ENCODE measurements at places on chromosomes 4 and X.

GRCh38 chr4:139416073-139416673 is 37.7 kb upstream of the RAB33B start:
- no peak for DNase-seq

DNA sequence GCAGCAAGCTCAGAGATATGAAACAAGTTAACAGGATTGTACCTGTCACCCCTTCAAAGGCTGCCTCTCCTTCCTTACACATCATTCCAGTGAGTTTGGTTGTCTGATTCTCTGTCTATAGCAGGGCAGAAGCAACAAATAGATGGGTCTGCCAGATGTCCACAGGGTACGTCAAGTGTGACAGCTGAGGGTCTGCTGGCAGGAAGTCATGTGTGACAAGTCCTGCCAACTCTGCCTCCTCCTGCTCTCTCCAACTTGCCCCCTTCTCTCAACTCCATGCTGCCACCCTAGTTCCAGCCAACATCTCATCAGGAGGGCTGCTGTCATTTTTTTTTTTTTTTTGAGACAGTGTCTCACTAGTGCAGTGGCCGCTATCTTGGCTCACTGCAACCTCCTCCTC is 109.2 kb downstream of the NSUN7 start:
- no peak for DNase-seq

GRCh38 chr4:152992027-152992426 is 55.9 kb downstream of the FHDC1 start:
- DNase-seq, result no peak

- no peak for DNase-seq
Measured at GRCh38 chr4:5467111-5467510, 241.2 kb downstream of the EVC2 start.

- DNase-seq, result no peak
Measured at GRCh38 chr4:111323496-111323895, 700.6 kb upstream of the PITX2 start.

- no peak for DNase-seq
Measured at GRCh38 chrX:101749436-101749835, 89.8 kb upstream of the ARMCX2 start.

- no peak for DNase-seq
Measured at GRCh38 chr4:153261461-153261860, 57.2 kb downstream of the TRIM2 start.

DNA sequence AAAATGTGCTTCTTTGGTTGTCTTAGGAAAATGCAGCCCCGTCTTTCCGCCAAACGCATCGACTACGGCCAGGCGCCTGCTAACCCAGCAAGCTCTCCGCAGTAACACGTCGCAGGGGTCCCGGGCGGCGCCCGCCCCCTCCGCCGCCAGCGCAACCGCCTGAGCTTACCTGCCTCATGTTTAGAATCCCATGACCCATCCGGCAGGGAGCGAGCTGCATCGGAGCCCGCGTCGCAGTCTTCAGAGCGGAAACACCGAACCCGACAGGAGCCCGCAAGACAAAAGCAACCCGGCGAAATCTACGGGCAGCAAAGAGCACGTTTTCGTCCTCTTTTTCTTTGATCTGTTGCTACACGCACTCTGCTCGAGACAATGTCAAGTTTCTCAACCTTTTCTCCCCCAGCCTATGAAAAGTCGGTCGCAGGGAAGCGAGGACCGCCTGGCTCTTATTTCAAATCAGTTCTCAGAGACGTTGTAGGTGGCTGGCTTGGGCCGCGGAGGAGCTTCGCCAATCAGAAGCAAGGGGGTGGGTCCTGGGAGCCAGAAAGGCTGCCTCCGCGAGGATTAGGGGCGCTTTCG is at the start of gene MID1:
Gene MID1 (minus strand): TSS at position 465 of the 579 bp plus-strand sequence. CDS start 53,038 bp downstream, outside the sequence.
- no peak for DNase-seq

DNA sequence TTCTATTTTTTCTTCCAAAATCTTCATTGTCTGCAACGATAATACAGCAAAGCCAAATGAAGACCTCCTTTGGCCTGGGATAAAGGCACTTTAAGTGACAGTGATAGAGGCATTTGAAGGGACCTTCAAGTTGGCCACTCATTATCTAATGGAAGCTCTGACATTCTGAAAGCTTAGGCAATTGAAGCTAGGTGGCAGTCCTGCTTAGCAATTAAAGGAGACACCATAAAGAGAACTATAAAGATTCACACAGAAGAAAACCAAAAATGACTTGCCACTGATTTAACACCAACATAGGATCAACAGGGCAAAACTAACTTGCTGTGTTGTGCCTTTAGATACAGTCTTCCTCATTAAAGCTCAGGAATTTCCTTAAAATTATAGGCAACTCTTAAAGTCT is 103.3 kb upstream of the TSPAN7 start:
- no peak for DNase-seq

- DNase-seq, result no peak
Measured at GRCh38 chrX:24990535-24990934, 25.2 kb downstream of the ARX start.

GRCh38 chrX:41265615-41266014 is 68.3 kb upstream of the DDX3X start:
- DNase-seq, result peak; percentile 8

DNA sequence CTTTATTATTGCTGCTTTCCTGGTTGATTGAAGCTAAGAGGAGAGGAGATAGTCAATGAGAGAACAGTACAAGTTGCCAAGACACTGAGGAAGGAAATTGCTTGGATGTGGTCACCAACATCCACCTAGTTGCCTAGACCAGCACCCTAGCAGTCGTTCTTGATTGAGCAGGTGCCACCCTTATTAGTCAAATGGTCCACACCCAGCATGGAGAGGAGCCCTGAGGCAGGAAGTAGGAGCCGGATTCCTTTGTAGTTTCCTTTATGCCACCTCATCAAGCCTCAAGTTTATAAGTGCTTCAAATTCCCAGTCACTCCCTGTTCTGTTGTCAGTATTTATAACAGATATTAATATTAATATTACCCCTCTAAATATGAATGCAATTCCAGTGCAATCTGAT is 19.1 kb downstream of the PAGE2 start:
- no peak for DNase-seq

DNA sequence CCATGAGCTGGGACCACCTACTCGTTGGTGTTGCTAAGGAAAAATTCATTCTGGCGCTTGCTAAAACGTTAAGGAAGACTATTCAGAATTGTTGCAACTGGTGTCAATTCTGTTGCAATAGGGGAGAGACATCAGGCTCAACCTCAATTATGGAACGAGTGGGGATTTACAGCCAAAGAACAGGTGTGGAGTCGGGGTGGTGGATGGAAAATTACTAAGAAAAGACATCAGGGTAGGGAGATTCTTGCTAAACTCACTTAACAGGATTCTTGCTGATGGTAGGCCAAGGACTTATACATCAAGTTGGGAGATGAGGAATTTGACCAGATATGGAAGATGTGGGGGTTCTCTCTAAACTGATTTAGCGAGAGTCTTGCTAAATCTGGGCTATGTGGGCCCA is 139.7 kb downstream of the TENM3 start:
- no peak for DNase-seq

- DNase-seq, result no peak
Measured at GRCh38 chr4:89906777-89907521, 12.3 kb downstream of the MMRN1 start.

GRCh38 chr4:113976741-113977525 is 2.5 kb downstream of the ARSJ start:
- no peak for DNase-seq

- no peak for DNase-seq
Measured at GRCh38 chr4:138114434-138114833, 127.7 kb downstream of the SLC7A11 start.

- DNase-seq, result no peak
Measured at GRCh38 chr4:163875327-163875726, 380.8 kb downstream of the TMA16 start.

DNA sequence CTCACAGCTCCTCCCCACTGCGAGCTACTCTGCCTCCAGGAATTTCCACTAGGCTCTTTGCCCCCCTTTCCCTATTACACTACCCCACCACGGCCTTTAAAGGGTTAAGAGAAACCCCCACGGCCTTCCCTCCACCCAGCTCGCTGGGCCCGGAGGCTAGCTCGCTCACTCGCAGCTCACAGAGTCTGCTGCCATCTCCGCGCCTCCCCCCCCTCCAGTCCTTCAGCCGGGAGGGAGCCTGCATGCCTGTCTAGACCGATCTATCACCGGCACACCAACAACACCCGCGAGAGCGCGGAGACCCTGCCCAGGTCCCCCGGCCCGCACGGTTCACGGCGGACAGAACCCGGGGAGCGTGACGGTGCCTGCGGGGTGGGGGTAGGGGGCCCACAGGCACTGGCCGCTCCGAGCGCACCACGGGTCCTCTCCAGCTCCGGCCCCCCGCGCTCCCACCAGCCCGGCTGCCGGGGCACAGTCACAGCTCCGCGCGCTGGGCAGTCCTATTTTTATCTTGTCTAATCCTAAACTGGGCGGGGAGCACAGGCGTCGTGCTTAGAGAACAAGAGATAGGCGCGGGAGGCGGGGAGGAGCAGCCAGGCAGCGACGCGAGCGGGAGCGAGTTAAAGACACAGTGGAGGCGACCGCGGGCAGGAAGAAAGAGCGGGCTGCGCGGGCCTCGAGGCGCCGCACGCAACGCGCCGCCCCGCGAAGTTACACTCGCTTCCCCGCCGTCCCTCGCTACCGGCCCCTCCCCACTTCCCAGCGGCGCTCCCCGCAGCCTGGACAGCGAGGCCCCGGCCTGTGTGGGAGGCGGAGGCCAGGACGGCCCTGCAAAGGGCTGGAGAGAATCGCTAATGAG is 3.5 kb downstream of the BCOR start:
- DNase-seq, result no peak

GRCh38 chrX:70166601-70167590 is 10.4 kb upstream of the DGAT2L6 start:
- DNase-seq, result no peak

GRCh38 chr4:129233691-129234090 is 137.7 kb downstream of the C4orf33 start:
- DNase-seq, result no peak

DNA sequence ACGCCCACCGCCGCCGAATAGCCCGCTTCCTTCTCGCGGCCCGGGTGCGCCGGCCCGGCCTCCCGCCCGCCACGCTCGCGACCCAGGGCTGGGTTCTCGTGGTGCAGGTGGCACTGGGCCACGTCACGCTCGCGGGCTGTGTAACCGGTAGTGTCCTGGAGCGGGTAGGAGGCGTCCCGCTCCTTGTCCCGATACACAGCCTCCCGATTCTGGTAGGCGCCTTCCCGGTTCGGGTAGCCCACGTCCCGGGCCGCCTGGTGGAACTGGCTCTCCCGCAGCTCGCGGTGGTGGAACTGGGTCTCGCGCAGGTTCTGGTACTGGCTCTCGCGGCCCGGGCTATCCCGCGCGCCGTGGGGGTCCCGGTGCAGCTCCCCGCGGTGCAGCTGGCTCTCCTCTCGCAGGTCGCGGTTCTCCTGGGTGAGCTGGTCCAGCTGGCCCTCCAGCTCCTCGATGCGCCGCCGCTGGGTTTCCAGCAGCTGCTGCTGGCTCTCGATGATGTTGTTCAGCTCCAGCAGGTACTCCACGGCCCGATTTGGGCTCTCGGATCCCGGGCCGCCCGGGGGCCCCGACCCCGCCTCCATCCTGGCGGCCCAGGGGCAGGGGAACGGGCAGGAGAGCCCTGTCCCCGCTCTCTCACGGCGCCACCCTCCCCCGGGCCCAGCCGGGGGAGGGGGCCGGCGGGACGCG is 39.3 kb upstream of the IQSEC2 start:
- no peak for DNase-seq

Measured in T-helper 9 cell (primary cell).